ENCODE measurements at places on chromosomes 3 and 15.

DNA sequence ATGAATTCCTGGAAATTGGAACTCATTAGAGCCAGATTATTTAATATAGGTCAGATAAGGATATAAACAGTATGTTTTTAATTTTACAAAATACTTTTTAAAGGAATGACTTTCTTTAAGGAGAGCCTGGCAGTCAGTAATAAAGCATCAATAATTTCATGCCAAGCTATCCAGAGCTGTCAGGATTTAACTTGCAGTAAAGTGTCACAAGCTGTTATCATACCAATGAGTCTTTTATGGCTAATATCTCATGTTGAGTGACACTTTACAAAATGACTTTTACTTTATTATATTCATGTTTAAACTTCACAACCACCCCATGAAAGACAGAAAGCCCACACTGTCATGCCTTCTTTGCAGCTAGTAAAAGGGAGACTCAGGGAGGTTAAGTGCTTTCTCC is 72.9 kb upstream of the C3orf49 start:
- DNase-seq: no peak

GRCh38 chr3:9308298-9308990 is 54.4 kb upstream of the THUMPD3 start:
- DNase-seq: no peak

GRCh38 chr3:138359148-138359918 is 11.0 kb downstream of the MRAS start:
- DNase-seq: no peak

DNA sequence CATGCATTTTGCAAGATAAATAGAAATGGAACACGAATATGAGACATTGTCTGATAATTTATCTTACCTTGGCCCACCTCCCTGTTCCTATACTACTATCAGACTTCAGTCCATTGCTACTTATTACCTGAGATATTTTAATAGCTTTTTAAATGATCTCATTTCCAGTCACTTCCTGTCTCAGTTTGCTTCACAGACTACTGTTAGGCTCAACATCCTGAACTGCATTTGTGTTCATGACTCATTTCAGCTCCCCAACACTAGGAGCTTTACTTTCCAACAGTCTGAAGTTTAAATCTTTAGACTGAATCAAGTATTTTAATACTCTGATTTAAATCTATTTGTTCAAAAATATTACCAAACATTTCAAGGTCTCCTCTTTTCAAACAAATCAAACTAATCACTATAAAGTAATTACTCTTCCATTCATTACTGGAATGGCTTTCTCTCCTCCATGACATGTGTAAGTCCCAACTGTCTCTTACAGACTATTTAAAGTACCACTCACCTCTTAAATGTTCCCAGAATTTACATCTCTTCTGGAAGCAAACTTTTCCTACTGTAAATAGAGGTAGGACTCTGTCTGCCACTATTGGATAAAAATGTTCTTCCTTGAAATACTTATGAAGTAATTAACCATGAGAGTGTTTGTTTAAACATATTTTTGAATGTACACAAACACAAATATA is 1277.6 kb downstream of the ZPLD1 start:
- DNase-seq: no peak

DNA sequence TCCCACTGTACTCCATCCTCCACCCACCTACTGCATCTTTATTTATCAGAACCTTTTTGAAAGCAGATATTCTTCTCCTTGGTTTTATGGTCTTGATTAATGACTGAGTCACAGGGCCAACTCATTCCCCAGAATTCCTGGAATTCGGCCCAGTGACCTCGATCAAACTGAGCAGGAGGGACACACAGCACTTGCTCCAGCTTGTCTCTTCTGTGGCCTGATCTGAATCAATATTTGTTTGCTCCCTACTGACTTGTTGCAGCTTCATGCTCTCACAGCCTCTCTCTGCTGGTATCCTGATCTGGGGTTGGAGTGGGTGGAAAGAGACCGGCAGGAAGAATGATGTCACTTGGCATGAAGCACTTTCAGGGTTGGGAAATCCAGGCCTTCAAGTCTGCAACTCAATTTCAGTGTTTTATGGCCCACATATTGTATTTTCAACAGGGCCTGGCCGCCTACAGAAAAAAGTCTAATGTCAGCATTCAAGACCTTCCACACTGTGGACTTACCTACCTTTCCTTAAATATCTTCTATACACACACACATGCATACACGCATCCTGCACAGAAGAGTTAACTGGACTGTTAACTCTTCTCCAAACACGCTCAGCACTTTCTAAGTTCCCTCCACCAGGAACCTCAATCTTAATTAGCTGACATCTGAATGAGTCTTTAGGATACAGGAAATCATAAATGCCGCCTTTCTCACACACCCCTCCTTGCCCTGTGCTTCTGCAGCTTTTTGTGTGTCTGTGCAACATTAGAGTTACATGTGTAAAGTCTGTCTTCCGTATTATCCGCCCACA is 4.6 kb downstream of the ANXA2 start:
- DNase-seq: peak; percentile 90

Measured in urinary bladder (tissue), 4 donors.